HepG2 (cell line): ENCODE measurements at places on chromosomes 6 and 20. TPM values are rescaled to one million over a fixed set of nuclear protein-coding genes. Genes with fewer than 3 reads are reported as not detected.

DNA sequence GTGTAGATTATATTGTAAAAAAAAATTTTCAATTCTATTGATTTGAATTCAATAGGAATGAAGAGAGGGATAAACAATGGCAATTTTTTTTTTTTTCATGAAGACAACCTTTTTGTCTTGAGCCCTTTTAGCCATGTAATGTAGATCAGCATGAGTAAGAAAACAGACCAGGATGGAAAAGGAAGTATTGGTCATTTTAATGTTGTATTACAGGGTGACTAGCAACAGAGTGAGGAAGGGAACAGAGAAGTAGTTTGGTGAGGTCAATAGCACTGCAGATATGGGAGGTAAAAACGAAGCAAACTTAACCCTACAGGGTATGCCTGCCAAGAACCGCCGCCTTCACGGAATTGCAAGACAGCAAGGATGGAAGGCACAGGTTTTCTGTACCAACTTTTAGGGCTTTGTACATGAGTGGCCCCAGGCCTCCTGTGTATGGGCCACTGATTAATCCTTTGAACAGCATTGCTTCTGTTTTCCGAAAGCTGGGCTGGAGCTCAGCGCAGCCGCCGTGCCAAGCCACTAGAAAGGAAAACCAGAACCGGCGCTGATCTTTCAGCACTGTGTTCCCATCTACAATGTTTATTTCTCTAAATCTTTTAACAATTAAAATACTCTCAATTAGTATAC lies 383.7 kb downstream of the CENPW start:
- no peaks in the 10 kb centered on the region for H3K27me3 ChIP-seq
- H3K36me3 ChIP-seq: no peaks in the 10 kb centered on the region
- H3K4me1 ChIP-seq: no peaks in the 10 kb centered on the region
- no peak for DNase-seq
- no peak overlapping the region for H3K27ac ChIP-seq

DNA sequence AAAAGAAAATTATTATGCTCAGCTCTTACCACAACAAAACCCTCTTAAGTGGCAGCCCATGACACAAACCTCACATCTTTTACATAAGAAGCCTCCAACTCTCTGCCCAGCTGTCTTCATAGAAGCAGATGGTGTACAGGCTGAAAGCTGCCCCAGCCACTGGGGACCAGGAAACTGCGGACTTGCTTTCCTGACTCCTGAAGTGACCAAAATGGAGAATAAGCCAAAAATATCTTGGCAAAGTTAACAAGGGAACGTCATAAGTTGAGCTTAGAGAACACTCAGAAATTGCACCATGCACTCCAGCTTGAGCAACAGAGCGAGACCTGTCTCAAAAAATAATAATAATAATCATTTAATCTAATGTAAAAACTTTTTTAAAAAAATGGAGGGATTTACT lies 160.3 kb upstream of the CDYL start:
- H3K4me3 ChIP-seq: no peak overlapping the region
- no peaks in the 10 kb centered on the region for H3K4me1 ChIP-seq
- H3K36me3 ChIP-seq: no peaks in the 10 kb centered on the region
- DNase-seq: no peak

The HSPA1L gene
- 0.55 and 0.94 TPM in 2 replicates for total RNA-seq

The FRS3 gene
- total RNA-seq: 1.5 and 3.0 TPM in 2 replicates

GRCh38 chr6:5318617-5319272 lies 57.4 kb downstream of the FARS2 start:
- no peak overlapping the region for H3K27ac ChIP-seq
- no peak overlapping the region for H3K4me3 ChIP-seq
- H3K27me3 ChIP-seq: no peaks in the 10 kb centered on the region
- H3K36me3 ChIP-seq: no peaks in the 10 kb centered on the region
- no peaks in the 10 kb centered on the region for H3K4me1 ChIP-seq

DNA sequence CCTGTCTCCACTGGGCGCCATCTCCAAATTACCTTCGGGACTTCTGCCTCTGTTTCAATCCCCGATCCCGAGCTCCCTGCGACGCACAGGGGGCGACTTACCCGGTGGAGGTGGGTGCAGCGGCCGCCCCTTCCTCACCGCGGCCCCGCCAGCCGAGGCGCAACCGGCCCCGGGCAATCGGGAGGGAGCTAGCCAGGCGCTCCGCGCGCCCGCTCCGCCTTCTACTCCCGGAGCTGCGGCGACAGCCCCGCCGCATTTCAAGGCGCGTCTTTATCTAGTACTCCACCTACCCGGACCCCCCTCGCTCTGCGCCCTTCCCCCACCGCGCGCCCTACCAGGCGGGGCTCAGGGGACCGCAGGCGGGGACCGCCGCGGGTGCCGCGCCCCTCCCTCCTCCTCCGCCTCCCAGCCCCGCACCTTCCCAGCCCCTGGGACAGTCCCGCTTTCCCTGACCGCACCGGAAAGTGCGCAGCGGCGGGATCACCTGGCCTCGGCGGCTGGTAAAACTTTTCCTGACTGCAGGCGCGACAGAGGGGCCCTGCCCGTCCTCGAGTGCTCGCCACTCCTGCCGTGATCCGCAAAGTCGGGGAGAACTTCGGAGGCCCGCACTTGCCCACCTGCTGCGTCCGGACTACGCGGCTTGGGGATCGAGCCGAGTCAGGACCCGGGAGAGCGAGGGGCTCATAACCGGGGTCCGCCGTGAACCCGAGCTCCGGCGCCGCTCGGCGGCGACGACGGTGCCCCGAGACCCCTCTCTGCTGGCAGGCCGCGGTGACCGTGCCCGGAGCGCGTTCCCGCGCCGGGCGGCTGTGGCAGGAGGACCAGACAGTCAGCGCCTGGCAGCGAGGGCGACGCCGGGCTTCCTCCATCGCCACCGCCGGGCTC lies 8.0 kb upstream of the NKX2-2 start:
- H3K4me1 ChIP-seq: peaks cover 5% of the 10 kb centered on the region; the same call in 1 of the 2 replicates
- H3K4me3 ChIP-seq: no peak overlapping the region
- no peaks in the 10 kb centered on the region for H3K36me3 ChIP-seq

DNA sequence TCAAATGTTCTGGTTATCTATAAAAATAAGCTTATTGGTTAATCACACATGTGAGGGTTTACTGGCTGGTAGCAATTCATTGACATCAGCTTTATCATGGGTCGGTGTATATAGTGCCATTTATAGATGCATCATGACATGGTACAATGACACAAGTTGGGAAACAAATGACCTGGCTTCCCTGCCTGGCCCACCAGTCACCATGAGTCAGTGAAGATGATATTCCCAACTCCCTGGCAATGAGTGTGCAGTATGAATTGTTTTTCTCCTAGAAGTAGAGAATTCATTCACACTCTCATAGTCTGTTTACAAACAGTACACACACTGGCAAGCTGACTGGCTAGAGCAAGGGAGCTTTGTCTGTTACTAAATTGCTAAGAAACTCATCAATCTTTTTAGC lies 37.2 kb upstream of the CALHM6 start:
- no peak overlapping the region for H3K4me3 ChIP-seq
- H3K36me3 ChIP-seq: no peaks in the 10 kb centered on the region
- no peaks in the 10 kb centered on the region for H3K4me1 ChIP-seq
- H3K27ac ChIP-seq: no peak overlapping the region

The RGS17 gene
- total RNA-seq: not detected in 2 replicates

The GPR63 gene
- 0.02 and 0.03 TPM in 2 replicates for total RNA-seq

- H3K27ac ChIP-seq: no peak overlapping the region
- H3K36me3 ChIP-seq: no peaks in the 10 kb centered on the region
- no peak for DNase-seq
- H3K4me3 ChIP-seq: no peak overlapping the region
- peaks cover 32% of the 10 kb centered on the region for H3K27me3 ChIP-seq
- no peaks in the 10 kb centered on the region for H3K4me1 ChIP-seq
Measured at GRCh38 chr20:21704408-21705385, 767 bp upstream of the PAX1 start.

The BEND6 gene
- 0.20 and 0.25 TPM in 2 replicates for total RNA-seq

- no peaks in the 10 kb centered on the region for H3K4me1 ChIP-seq
- no peaks in the 10 kb centered on the region for H3K36me3 ChIP-seq
- H3K4me3 ChIP-seq: no peak overlapping the region
- no peak overlapping the region for H3K27ac ChIP-seq
- DNase-seq: no peak
Measured at GRCh38 chr20:42634156-42634555, 555.5 kb downstream of the PTPRT start.

The METTL24 gene
- total RNA-seq: not detected in 2 replicates

DNA sequence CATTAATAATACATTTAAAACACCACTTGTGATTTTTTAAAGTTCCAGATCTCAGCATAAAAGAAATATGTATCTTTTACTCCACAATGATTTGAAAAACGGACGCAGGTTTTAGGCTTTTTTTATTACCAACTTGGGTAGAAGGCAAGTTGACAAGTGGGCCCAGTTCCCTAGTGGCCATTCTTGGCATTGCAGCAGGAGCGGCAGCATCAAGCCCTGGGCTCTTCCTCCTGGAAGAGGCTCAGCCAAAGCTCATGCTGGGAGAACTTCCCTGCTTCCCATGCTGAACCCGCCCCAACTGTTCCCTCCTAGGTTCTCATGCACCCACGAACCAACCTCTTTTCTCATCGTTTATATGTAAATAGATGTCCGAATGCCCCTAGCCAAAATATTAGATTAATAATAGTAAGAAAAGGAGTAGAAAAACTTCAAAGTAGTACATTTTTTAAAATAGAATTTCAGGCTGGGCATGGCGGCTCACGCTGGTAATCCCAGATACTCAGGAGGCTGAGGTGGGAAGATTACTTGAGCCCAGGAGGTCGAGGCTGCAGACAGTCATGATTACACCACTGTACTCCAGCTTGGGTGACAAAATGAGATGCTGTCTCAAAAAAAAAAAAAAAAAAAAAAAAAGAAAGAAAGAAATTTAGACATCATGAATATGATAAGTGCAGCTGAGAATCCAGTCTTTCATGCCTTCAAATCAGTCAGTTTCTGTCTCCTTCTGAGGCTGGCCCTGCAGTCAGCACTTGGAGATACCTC lies 18.2 kb upstream of the MYB start:
- H3K27ac ChIP-seq: no peak overlapping the region
- peak; percentile 23 for DNase-seq
- no peaks in the 10 kb centered on the region for H3K36me3 ChIP-seq
- peaks cover 10% of the 10 kb centered on the region for H3K4me1 ChIP-seq
- H3K4me3 ChIP-seq: no peak overlapping the region
- no peaks in the 10 kb centered on the region for H3K27me3 ChIP-seq

DNA sequence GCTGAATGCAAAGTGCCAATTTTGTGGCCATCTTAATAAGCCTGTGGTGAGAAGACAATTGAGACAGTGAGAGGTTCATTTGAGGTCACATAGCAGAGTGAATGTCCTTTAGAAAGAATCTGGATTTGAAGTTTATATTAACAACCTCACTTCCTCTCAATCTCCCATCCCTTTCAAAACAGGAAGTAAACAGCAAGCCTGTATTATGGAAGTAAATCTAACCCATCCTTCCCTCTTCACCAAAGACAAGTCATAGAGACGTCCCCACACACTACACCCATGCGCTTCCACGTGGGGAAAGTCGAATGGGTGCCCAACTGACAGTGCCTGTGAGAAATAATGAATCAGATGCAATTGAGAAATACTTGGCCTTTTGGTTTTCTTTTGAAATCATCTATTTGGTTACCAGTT lies 28.8 kb upstream of the CCND3 start:
- H3K4me1 ChIP-seq: peaks cover 25% of the 10 kb centered on the region
- no peak overlapping the region for H3K27ac ChIP-seq
- no peak overlapping the region for H3K4me3 ChIP-seq

DNA sequence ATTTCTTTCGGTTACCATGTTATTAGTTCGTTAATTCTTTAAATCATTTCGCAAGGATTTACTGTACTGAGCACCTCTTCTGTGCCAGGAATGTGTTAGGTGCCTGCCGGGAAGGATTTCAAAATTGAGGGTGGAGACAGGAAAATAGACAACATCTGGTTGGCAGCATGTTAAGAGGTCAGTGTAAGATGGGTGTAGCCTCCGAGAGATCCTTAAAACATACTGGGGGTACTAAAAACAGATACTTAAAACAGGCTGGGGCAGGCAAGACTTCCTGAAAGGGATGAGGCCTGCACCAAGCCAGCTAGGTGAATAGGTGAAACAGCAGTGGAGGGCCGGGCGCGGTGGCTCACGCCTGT lies 178.0 kb upstream of the SGK1 start:
- no peaks in the 10 kb centered on the region for H3K4me1 ChIP-seq
- no peaks in the 10 kb centered on the region; the same call in 1 of the 2 replicates for H3K27me3 ChIP-seq
- no peak overlapping the region for H3K27ac ChIP-seq
- no peak overlapping the region for H3K4me3 ChIP-seq
- no peaks in the 10 kb centered on the region for H3K36me3 ChIP-seq

The CDH4 gene
- total RNA-seq: not detected in 2 replicates

- no peaks in the 10 kb centered on the region for H3K4me1 ChIP-seq
- H3K4me3 ChIP-seq: no peak overlapping the region
- no peak for DNase-seq
- H3K36me3 ChIP-seq: no peaks in the 10 kb centered on the region
- H3K27ac ChIP-seq: no peak overlapping the region
Measured at GRCh38 chr20:9279918-9280401, 211.1 kb downstream of the PLCB4 start.

DNA sequence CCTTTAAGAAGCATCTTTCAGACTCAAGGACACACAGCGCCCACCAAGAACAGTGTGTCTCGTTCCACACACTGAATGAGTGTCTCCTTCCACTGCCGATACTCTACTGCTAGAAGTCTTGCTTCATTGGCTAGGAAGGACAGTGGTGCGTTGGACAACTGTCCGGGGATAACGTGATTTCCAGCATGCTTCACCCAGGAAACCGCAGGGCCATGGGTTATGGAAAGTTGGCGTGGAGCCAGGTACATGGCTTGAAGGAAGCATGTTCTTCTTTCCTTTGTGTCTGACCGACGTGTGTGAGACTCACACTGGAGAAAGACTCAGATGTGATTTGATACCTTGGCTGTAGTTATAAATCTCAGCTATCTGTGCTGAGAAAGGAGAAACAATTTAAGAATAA lies 73.2 kb downstream of the SMOC2 start:
- no peaks in the 10 kb centered on the region for H3K36me3 ChIP-seq
- peaks cover 71% of the 10 kb centered on the region for H3K27me3 ChIP-seq
- H3K4me1 ChIP-seq: no peaks in the 10 kb centered on the region
- no peak overlapping the region for H3K27ac ChIP-seq

DNA sequence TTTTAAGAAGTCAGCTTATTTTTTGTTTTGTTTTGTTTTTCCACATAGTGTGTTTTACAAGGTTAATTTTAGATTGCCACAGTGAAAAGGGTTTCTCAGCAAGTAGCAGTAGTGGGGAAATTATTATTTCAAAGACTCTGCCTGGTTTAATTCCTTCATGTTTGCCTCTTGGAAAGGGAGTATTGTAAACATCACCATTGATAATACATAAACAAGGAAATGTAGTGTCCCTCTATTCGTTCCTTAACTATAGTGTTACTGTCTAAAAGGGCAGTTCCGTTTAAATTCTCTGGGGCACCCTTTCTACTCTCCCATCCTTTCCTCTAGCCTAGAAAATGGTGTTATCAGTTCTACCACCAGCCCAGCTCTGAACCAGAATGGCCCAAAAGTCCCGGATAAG lies 391.0 kb upstream of the SOX4 start:
- no peaks in the 10 kb centered on the region; the same call in 2 of the 3 replicates for H3K36me3 ChIP-seq
- no peaks in the 10 kb centered on the region for H3K27me3 ChIP-seq
- no peak for DNase-seq
- no peak overlapping the region for H3K4me3 ChIP-seq
- no peak overlapping the region for H3K27ac ChIP-seq
